ENCODE measurements at places on chromosomes 11 and 22.

- no peak for DNase-seq
Observed at GRCh38 chr11:117933475-117933874, 4.3 kb upstream of the TMPRSS13 start.

DNA sequence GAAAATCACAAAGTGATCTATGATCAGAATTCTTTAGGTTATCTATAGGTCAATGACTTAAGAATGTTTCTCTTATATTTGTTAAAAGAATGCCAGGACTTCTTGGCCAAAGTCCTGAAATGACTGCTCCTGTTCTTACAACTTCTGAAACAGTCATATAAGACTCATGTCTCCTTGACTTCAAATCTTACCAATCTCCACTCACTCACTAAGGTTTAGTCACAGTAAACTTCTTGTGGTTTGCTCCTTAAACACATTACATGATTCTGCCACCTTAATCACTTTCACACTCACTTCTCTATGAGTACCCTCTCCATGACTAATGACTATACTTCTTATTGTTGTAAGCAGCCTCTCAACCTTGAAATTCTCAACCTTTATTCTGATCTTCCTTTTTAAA is 648.7 kb upstream of the CCDC179 start:
- DNase-seq: peak; percentile 1

GRCh38 chr11:18697576-18697975 is 1.0 kb upstream of the TMEM86A start:
- no peak for DNase-seq

GRCh38 chr22:50613291-50613981 is 12.8 kb downstream of the MAPK8IP2 start:
- DNase-seq: no peak

- peak; percentile 72 for DNase-seq
Observed at GRCh38 chr11:61362542-61362875, 335 bp downstream of the TMEM138 start.

DNA sequence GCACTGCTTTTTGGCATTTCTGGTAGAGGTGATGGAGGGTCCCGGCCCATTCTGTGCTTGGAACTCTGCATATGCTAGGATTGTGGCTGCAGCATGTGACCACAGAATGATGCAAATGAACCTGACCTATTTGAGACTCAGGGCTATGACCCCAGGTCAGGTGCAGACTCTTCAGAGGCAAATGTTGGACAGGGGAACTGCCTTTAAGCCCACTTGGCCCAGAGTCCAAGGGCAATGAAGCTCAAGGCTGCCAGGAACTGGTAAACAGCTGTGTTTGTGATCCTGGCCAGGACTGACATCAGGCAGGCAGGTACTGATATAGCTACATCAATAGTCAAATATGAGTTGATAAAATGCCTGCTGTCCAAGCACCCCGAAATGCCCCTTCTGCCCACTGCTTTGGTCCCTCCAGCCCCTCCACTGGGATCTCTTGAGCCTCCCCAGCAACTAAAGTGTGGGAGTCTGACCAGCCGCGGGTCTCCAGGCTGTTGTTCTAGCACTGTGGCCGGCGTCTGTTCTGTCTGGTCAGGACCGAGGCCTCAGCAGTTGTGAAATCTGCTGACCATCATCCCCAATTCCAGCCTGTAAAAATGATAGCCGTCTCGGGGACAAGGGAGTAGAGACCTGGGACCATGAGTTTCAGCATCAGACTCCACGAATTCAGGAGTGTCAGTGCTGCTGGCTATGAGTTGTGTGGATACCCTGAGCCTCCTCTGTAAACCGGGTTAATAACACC is 82.4 kb upstream of the EIF3D start:
- DNase-seq: no peak

- peak; percentile 94 for DNase-seq
Observed at GRCh38 chr22:30390974-30391691, 3.9 kb upstream of the RNF215 start.

- DNase-seq: no peak
Observed at GRCh38 chr11:1970956-1971355, 23.8 kb downstream of the MRPL23 start.

Measured in hematopoietic multipotent progenitor cell treated with erythropoietin and hydrocortisone succinate and interleukin-3 and kit ligand, for 4 days (in vitro differentiated cells).